Caco-2 (cell line): ENCODE measurements at places on chromosomes 11 and 22. TPM values are rescaled to one million over a fixed set of nuclear protein-coding genes. Genes with fewer than 3 reads are reported as not detected.

ARL14EP gene
- 21.5 and 24.5 TPM in 2 replicates for total RNA-seq

DNA sequence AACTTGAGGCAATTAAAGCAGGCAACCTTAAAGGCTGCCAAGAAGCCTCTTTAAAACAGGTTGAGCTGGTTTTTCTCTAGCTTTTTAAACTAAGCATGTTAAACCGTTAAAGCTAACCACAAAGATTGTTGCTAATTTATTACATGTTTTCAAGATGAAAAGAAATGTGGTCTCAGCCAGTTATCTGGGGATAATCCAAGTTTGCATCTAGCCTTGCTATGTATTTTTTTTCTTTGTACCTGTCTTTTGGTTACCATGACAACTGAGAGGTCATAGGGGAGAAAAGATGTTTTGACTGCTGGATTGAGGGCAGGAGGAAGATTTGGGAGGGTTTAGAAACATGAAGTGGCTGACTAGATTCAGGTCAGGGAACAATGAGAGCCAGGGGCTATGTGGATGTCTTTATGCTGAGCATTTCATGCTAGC, 19.2 kb upstream of the PGM2L1 start:
- peaks cover 22% of the 10 kb centered on the region for H3K4me1 ChIP-seq
- peak overlapping the region; percentile 21 for H3K27ac ChIP-seq
- no peak for DNase-seq
- no peak overlapping the region for H3K4me3 ChIP-seq

DNA sequence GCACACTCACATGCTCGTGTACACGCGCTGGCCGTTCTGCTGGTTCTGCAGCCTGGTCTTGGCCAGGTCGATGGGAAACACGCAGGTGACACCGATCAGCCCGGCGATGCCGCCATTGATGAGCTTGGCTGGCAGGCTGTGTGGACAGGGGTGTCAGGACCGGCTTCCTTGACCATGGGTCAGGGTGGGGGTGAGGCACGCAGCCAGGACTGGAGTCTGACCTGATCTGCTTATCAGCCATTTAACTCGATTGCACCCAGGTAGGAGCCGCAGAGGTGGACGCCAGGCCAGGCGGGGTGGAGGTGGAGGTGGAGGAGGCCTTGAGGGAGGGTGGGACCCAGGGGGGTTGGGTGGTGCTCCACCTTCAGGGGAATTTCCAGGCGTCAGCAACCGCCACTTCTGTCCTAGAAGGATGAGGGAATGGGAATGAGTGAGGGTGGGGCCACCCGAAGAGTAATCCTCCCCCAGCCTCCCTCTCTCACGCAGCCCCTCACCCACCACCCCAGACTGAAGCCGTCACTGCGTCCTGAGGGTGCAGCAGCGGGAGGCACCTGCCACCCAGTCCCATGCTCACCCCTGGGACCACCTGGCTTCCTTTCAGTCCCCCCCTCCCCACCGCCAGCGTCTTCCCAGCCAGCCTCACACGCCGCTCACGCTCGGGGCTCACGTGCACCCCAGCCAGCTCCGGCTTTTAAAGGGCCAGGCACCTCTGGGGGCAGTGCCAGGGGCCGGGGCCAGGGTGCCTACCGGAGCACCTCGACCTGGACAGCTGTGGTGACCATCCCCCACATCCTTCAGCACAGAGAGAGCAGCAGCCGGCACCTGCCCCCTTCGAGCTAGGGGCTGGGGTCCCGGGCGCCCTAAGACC, 3.1 kb downstream of the SLC25A22 start:
- H3K4me3 ChIP-seq = no peak overlapping the region
- no peaks in the 10 kb centered on the region for H3K36me3 ChIP-seq
- H3K27ac ChIP-seq = no peak overlapping the region

DNA sequence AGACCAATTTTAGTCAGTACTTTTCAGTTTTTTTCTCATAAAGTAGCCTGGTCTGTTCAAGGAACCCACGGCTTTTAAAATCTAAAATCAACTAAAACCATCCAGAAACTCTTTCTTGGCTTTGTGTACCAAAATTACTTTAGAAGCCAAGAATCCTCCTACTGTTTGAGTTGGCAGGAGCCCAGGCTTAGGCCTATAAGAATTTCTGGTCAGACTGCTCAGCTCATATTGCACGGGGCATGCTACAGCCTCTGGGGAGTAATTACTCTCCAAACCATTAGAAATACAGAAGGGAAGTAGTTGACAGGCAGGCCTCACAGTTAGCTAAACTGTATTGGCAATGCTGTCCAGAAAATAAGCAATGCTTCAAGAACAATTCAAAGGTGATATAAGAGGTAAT, 1862.9 kb upstream of the RAG2 start:
- H3K36me3 ChIP-seq = no peaks in the 10 kb centered on the region
- no peaks in the 10 kb centered on the region for H3K27me3 ChIP-seq
- H3K27ac ChIP-seq = no peak overlapping the region
- no peaks in the 10 kb centered on the region for H3K4me1 ChIP-seq
- no peak for DNase-seq
- H3K4me3 ChIP-seq = no peak overlapping the region

DNA sequence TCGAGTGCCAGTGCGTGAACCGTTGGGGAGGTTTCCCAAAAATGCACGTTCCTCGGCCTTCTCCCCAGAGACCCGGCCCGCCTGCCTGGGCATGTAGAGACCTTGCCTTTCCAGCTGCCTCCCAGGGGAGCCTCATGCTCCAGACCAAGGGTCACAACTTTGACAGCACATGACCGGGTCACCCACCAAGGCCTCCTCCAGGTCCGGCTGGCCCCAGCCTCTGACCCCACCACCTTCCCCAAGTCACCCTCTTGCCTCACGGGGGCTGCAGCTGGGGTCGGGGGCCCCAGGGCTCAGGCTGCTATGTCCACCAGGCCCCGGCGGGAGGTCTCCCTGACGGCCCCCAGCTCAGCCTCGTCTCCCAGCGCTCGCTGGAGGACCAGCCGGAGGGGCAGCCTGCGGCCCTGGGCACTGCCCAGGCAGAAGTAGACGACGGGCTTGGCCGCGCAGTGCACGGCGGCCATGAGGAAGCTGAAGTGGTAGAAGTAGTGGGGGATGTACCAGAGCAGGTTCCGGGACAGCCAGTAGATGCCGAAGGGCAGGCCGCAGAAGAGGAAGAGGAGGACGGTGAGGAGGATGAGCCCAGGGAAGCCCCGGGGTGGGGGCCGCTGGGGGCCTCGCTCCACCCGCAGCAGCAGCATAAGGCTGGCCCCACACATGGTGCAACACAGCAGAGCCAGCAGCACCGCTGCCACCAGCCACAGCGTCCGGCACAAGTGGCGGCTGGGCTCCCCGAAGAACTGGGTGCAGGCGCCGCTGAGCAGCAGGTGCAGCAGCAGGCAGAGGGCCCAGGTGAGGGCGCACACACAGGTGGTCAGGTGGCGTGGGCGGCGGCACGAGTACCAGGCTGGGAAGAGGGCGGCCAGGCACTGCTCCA, 4.4 kb downstream of the MRGPRE start:
- no peaks in the 10 kb centered on the region; the same call in 1 of the 2 replicates for H3K27me3 ChIP-seq
- H3K36me3 ChIP-seq = no peaks in the 10 kb centered on the region
- H3K27ac ChIP-seq = no peak overlapping the region

VWCE gene
- total RNA-seq = 17.7 and 18.6 TPM in 2 replicates

DNA sequence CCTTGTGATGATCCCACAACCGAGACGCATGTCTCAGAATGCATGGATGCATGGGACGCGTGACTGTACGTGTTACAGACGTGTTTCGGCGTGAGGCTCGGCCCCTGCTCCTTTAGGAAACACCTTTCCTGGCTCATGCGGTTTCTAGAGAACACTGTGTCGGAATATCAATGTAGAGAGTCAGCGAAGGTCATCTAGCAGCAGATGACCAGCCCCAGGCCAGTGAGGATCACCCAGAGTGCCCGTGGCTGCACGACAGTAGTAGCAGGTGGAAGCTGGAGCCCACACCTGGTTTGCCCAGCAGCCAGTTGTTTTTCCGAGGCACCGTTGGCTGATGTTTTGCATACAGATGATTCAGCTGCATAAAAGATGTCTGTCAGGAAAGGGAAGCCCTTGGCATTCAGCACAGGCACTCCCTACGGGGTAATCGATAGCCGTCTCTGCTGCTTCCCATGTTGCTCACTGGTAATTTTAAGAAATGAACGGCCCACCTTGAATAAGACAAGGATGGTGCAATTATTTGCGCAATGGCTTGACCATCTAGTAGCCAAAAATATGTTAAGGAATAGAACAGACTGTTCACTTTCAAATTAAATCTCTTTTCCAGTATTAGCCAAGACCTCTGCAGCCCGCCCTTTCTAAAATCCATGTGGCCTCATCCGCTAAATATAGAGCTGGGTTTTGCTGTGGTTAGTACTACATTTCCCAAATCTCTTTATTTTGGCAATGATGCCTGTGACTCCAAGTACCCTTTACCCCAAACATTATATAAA, 1.1 kb upstream of the CLTCL1 start:
- H3K36me3 ChIP-seq = no peaks in the 10 kb centered on the region
- peak overlapping the region; percentile 89 for H3K4me3 ChIP-seq
- no peaks in the 10 kb centered on the region for H3K4me1 ChIP-seq
- no peak overlapping the region for H3K27ac ChIP-seq

- no peaks in the 10 kb centered on the region for H3K4me1 ChIP-seq
- H3K27ac ChIP-seq = no peak overlapping the region
- no peak for DNase-seq
- no peaks in the 10 kb centered on the region for H3K27me3 ChIP-seq
Measured at GRCh38 chr22:25083807-25084200, 115.9 kb upstream of the CRYBB3 start.

DNA sequence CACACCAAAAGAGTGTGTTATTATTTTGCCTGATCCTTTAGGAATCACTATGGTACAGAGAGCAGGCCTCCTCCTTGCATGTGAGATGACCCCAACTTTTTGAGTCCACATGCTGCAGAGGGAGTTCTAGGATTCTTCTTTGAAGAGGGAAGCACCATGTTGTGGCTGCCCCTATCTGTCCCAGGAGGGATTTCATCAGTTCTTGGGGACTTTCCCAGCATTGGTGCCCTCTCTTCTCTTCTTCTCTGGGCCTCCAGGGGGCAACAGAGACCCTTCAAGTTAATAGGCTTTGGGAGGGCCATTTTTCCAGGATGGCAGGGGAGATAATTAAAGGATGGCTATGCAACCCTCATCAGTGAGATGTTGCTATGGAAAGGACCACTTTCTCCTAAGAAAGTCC, 3.6 kb downstream of the MMP1 start:
- H3K4me1 ChIP-seq = 0 out of 2 replicates have a peak, but pooled peaks cover 5% of the 10 kb centered on the region
- no peaks in the 10 kb centered on the region; the same call in 1 of the 2 replicates for H3K27me3 ChIP-seq
- no peaks in the 10 kb centered on the region for H3K36me3 ChIP-seq
- H3K4me3 ChIP-seq = no peak overlapping the region
- DNase-seq = peak; percentile 59

NAV2 gene
- total RNA-seq = 63.5 and 64.7 TPM in 2 replicates

DNA sequence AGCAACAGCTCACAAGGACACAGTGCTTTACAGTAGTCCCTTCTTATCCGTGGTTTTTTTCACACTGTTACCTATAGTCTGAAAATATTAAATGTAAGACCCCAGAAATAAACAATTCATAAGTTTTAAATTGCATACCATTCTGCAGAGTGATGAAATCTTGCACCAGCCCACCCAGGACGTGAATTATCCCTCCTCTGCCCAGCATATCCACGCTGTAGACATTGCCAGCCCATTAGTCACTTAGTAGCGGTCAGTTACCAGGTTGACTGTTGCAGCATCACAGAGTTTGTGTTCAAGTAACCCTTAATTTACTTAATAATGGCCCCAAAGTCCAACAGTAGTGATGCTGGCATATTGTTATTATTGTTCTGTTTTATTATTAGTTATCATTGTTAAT, 3.6 kb downstream of the CLTCL1 start:
- H3K4me3 ChIP-seq = no peak overlapping the region
- H3K27ac ChIP-seq = no peak overlapping the region
- H3K4me1 ChIP-seq = no peaks in the 10 kb centered on the region
- no peaks in the 10 kb centered on the region for H3K36me3 ChIP-seq
- no peak for DNase-seq
- H3K27me3 ChIP-seq = no peaks in the 10 kb centered on the region

GRCh38 chr11:86447763-86448480, 73.2 kb downstream of the CCDC81 start:
- H3K27me3 ChIP-seq = no peaks in the 10 kb centered on the region
- H3K27ac ChIP-seq = no peak overlapping the region
- no peaks in the 10 kb centered on the region for H3K4me1 ChIP-seq
- no peaks in the 10 kb centered on the region for H3K36me3 ChIP-seq

GRCh38 chr11:30559004-30559403, 27.1 kb downstream of the MPPED2 start:
- H3K27me3 ChIP-seq = no peaks in the 10 kb centered on the region
- H3K4me1 ChIP-seq = no peaks in the 10 kb centered on the region
- H3K27ac ChIP-seq = no peak overlapping the region
- H3K36me3 ChIP-seq = no peaks in the 10 kb centered on the region
- H3K4me3 ChIP-seq = no peak overlapping the region

GTPBP1 gene
- total RNA-seq = 47.2 and 48.0 TPM in 2 replicates

OR10G6 gene
- total RNA-seq = not detected in 2 replicates

VPREB1 gene
- not detected in 2 replicates for total RNA-seq

GRCh38 chr11:27678242-27678641, 22.0 kb downstream of the BDNF start:
- H3K27ac ChIP-seq = no peak overlapping the region
- DNase-seq = no peak
- no peak overlapping the region for H3K4me3 ChIP-seq

GRCh38 chr11:26199331-26200095, 132.4 kb upstream of the ANO3 start:
- H3K27me3 ChIP-seq = no peaks in the 10 kb centered on the region
- H3K4me3 ChIP-seq = no peak overlapping the region
- peaks cover 19% of the 10 kb centered on the region for H3K4me1 ChIP-seq
- no peak for DNase-seq
- H3K27ac ChIP-seq = no peak overlapping the region
- no peaks in the 10 kb centered on the region for H3K36me3 ChIP-seq

MN1 gene
- 0.32 and 0.44 TPM in 2 replicates for total RNA-seq

DNA sequence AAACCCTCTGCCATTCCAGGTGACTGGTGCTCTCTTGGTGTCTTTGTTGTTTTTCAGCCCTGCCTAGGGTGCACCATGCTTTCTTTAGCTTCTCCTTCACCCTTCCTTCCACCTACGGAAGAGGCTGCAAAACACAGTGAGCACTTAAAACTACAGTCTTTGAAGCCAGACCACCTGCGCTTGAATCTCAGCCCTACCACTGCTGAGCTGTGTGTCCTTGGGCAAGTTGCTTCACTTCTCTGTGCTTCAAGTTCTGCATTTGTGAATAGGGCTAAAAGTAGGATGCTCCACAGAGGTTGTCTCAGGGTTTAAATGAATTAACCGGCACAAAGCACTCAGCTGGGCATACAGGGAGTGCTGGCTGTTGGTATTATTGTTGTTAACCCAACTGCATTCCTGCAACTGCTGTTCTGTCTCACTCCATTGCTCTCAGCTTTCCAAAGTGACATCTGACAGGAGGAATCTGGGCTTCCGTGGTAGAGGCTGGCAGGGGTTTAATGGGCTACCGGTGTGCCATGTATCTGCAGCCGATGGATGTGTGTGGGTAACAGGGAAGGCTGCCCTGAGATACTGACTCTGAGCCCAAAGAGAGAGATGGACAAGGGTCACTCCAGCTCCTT, 139.3 kb downstream of the FBXO7 start:
- H3K36me3 ChIP-seq = no peaks in the 10 kb centered on the region
- H3K27ac ChIP-seq = no peak overlapping the region
- H3K4me1 ChIP-seq = 0 out of 2 replicates have a peak, but pooled peaks cover 6% of the 10 kb centered on the region
- H3K27me3 ChIP-seq = no peaks in the 10 kb centered on the region

LRRC55 gene
- total RNA-seq = not detected in 2 replicates

MRTFA gene
- 38.7 and 44.8 TPM in 2 replicates for total RNA-seq
